Fibroblast of skin of right biceps (primary cell): ENCODE measurements at places on chromosomes 2 and 18.

- no peak for DNase-seq
These were observed 5.0 kb upstream of the GYPC start for GRCh38 chr2:126650994-126651393.

GRCh38 chr2:190169221-190170072, 106.9 kb upstream of the MSTN start:
- DNase-seq: no peak

GRCh38 chr2:102138331-102138730, 4.2 kb upstream of the IL1R1 start:
- DNase-seq: peak; percentile 63

DNA sequence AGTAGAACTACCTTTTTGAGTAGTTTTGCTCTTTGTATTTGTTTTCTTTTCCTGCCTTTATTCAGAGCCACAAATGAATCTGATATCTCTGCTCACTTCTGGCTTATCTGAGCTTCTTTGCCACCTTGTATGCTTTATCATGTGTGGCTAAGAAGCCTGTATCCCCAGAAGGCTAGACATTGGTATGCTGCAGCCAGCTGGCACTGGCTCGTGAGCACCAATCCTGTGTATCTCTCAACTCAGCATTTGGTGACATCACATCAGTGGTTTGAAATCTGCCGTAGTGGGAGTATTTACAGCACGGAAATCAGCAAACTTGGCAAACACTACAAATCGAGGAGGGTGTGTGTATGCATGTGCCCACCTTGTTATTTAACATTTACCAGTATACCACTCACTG, 183.7 kb upstream of the LHCGR start:
- DNase-seq: no peak

- DNase-seq: no peak
These were observed 235.2 kb downstream of the DYSF start for GRCh38 chr2:71688530-71688929.

GRCh38 chr2:220579452-220579851, 952.0 kb downstream of the SLC4A3 start:
- no peak for DNase-seq

GRCh38 chr2:133748007-133748700, 179.9 kb upstream of the NCKAP5 start:
- peak; percentile 48 for DNase-seq

- DNase-seq: peak; percentile 48
These were observed at the start of gene SLC4A3 for GRCh38 chr2:219627103-219628100. TSS of gene SLC4A3 (plus strand) at chr2:219627630. CDS start at chr2:219627993, 363 bp downstream.

DNA sequence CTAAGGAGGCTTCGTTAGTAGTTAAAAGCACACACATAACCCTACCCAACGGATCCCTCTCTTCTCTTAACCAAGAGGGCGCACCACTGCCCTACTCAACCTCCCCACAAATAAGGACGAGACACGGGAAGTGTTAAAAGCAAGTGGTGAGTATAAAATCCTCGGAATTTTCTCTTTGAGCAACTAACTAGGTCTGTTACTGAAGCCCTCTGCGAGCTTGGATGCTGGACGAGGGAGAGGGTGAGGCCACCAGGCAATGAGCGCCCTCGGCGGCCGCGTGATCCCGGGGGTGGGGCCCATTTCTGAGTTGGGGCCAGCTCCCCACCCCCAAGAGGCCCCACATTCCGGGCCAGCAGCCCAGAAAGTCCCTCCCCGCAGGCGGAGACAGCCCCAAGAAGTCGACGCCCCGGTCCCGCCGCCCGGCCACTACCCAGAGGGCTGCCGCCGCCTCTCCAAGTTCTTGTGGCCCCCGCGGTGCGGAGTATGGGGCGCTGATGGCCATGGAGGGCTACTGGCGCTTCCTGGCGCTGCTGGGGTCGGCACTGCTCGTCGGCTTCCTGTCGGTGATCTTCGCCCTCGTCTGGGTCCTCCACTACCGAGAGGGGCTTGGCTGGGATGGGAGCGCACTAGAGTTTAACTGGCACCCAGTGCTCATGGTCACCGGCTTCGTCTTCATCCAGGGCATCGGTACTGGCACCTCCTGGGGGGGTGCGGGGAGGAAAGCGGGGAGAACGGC, at the start of gene CYBRD1:
Gene CYBRD1, plus strand, starts transcription at position 423 of the 736 bp plus-strand sequence. Its CDS starts 72 bp downstream, at position 495.
- DNase-seq: peak; percentile 89

DNA sequence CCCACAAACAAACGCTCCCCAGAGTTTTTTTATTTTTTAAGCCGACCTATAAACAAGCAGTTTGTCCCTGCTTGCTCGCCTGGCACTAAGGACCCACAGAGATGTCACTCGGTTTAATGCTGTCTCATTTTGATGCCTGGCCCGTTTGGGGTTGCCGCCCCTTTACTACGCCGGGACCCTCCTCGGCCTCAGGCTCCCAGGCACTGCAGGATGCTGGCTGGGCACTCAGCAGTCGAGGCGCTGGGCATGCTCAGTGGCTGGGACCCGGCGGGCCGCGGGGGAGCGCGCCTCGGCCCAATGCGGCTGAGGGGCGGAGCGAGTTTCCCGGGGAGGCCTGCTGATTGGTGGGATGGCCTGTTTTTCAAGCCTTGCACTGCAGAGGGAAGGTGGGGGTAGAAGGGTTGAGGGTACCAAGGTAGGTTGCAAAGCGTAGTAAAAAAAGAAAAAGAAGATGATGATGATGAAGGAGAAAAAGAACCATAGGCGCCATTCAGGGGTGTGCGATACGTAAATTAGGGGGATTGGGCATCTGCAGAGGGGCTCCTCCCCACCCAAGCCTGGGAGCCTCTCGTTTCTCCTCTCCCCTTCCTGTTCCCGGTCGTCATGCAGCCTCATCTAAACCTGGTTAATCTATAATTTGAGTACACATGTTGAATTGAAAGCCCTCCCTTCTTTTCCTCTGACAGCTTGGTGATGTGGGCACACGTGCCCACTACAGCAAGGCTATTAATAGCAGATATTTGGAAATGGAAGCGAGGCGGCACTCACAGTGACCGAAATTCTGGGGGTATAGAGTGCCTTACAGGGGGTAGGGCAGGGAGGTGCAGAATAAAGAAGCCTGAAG, 1.5 kb upstream of the IRS1 start:
- peak; percentile 75 for DNase-seq

DNA sequence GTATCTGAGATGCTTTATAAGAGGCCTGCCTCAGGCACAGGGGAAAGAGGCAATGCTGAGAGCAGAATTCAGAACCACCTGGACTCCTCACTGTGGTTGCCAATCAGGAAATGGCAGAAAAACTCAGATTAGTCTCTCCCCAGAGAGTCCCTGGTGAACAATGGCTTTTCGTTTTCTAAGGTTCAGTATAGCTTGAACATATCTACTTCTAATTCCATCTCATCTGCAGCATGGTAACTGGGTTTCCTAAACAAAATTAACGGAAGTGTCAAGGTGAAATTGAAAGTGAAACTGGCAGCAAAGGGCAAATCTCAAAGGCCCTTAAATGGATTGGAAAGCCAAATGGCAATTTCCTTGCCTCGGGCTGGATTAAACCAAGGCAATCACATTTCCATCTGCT, 480.2 kb upstream of the ACVR2A start:
- DNase-seq: no peak

GRCh38 chr18:32919799-32920198, 147.0 kb upstream of the KLHL14 start:
- peak; percentile 29 for DNase-seq

GRCh38 chr2:20593072-20594034, 57.5 kb downstream of the HS1BP3 start:
- DNase-seq: peak; percentile 63

DNA sequence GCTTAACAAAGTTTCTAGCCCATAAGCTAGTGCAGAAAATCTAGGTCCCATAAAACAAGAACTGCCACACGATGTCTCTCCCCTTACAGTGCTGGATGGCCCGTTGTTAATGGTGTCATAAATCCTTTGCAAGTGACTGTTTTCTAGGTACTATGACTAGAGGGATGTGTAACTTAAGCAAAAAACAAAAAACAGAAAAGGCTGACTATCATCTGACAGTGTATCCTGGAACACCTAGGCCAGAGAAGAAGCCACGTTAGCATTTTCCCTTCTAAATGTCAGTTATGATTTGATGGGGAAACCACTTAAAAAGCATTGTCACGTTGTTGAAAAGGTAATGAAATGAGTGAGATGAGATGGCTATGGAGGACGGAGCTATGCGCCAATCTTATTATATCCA, 2.4 kb downstream of the CASP8 start:
- DNase-seq: no peak

DNA sequence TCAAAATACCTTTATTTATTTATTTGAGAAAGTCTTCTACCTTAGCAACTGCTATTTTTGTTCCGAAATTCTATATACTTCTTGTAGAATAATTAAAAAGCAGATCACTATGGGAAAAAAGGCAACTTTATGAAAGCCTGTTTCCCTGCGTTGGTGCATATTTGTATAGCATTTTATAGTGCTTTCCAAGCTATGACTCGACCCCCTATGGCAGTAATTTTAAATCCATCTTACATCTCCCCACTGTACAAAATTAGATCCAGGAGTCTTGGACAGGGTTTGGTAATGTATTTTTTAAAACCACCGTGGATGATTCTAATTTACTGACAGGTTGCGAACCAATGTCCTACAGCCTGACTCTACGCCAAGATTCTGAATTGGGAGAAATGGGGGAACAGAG, 10.1 kb downstream of the TANK start:
- DNase-seq: peak; percentile 28

DNA sequence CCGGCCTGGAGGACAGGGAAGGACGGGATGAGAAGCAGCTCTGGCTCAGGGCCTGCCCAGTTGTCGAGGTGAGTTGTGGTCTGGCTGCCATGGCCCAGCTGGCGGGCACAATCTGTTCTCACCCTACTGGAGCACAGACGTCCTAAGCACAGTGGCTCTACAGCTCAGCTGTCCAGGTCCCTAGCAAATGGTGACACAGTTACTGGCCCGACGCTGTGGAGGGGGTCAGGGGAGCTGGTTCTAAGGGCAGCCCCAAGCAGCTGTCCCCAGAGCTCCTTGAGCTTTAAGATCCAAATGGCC, 32.9 kb downstream of the KCNK3 start:
- no peak for DNase-seq

DNA sequence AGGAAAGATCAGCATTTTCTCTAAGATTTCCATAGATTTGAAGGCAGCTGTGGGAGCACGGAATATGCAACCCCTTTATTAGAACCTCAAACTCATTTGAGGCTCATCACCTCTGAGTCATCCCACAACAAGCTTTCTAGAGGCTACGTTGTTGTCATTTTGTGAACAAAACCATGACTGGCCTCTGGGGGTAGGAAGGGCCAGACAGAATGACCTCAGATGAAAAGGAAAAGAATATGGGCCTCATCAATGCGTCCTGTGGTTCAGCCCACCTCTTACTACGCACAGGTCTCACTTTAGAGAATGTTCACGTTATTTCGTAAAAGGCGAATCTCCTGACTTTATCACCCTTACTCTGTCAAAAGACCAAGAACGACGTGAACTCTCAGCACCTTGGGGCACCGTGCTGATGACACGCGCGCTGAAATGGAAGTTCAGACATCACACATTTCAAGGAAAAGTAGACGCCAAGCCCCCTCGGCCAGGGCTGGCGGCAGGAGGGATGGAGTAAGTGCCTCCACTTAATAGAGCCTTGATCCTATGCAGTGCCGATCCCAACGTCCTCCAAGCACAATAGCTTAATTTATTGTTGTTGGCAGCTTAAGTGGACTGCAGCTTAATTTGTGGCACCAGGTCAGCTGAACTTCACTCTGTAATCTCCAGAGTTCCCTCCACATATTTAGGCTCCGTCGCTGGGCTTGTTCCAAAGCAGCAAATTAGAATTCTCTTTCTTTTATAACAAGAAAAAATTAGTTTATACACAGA, 208.3 kb downstream of the EIPR1 start:
- DNase-seq: peak; percentile 65

DNA sequence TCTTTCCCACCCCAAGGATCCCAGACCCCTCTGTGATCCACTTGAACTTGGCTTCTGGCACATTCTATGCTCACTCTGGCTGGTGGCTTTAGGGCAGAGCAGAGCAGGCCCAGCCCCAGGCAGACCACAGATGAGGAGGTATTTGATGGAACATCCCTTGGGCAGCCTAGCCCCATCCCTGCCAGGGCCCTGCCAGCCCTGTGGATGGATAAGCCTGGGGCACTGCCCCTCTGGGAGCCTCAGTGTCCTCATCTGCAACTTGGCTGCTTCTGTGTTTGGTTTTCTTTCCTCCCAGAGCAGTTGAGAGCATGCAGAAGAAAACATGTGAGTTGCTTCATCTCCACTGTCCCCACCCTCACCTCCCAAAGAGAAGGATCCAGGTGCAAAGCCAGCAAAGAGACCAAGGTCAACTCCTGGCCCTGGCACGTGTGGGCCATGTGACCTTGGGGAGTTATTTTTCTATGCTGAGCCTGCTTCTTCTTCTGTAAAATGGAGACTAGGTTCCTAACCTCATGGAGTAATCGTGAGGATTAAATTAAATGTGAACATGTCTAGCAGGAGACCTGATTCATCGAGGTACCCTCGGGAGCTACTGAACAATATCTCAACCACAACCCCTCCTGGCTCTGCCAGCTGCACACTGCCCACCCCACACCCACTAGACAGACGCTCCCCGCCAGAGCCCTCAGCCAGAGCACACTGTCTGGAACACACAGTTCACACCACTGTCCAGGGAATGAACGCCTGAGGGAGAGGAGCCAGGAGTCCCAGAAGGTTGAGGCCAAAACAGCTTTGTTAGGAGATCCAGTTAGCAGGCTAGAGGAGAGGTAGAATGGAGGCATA, 14.6 kb upstream of the TNS1 start:
- no peak for DNase-seq

GRCh38 chr2:182359990-182360662, 66.7 kb downstream of the PDE1A start:
- DNase-seq: peak; percentile 62

DNA sequence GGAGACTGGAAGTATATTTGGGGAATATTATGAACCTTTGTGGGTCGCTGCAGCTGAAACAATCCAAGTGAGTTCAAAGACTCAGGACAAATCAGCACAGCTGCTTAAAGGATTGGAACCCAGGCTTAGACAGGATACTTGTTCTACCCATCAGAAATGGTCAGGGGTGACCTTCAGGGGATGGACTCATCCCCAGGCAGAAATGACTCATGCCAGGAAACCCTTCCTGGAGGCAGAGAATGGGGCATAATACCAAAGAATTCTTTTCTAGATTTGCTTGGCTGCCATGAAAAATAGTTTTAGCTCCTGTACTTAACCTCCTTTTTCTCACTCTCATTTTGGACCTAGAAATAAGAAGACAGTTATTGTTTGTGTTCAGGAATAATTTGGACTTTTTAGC, 425.5 kb downstream of the TSN start:
- DNase-seq: no peak

DNA sequence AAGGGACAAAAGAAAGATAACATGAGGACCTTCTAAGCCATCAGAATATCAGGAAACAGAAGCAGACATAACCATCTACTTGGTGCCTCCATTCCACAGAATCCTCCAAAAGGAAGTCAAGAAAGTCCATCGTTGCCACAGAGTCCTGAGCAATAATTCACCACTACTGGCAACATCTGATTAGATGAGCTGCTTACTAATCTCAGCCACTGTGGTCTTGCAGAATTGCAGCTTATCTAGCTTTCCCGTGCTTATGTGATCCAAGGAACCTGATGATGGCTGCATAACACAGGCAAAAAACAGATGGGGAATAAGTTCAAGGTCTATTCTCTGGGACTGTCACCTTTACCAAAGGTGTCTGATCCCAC, 278.5 kb downstream of the AFF3 start:
- DNase-seq: peak; percentile 61

GRCh38 chr2:18047896-18048657, 169.6 kb downstream of the KCNS3 start:
- peak; percentile 37 for DNase-seq

GRCh38 chr2:239212121-239212928, 188.5 kb downstream of the HDAC4 start:
- DNase-seq: no peak

GRCh38 chr18:46073474-46074331, 1.6 kb upstream of the PSTPIP2 start:
- peak; percentile 74 for DNase-seq
